ENCODE measurements at places on chromosomes 5 and 9. TPM values are rescaled to one million over a fixed set of nuclear protein-coding genes. Genes with fewer than 3 reads are reported as not detected.

The MEIKIN gene
- polyA plus RNA-seq = 0.69 TPM

The SV2C gene
- not detected for polyA plus RNA-seq

The RGP1 gene
- polyA plus RNA-seq = 10.6 TPM

The CCL21 gene
- not detected for polyA plus RNA-seq

The CSNK1A1 gene
- polyA plus RNA-seq = 118 TPM

The PITX1 gene
- polyA plus RNA-seq = not detected

The PCDHGA7 gene
- polyA plus RNA-seq = not detected

The SLC34A3 gene
- polyA plus RNA-seq = not detected

The PLCXD3 gene
- polyA plus RNA-seq = not detected

The FLT4 gene
- 12.7 TPM for polyA plus RNA-seq

- H3K27ac ChIP-seq = no peak overlapping the region
- H3K27me3 ChIP-seq = no peaks in the 10 kb centered on the region
- DNase-seq = no peak
- peaks cover 11% of the 10 kb centered on the region for H3K4me1 ChIP-seq
Observed at GRCh38 chr9:97895695-97896332, 26.5 kb downstream of the TRMO start.

DNA sequence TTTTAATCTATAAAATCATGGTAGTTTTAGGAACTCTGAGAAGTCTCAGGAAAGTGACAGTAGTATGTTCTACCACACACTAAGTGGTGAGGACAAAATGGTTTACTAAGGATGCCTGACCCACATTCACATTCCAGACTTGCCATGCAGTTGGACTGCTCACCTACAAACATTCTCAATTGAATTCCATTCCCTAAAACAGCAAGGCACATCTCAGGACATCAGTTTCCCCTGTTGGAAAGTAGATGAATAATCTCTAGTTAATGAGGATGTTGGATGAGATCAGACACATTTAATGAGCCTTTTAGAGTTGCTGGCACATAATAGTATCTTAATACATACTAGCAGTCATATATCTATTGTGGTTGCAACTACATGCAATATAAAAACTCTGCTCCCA lies 76.6 kb downstream of the ZNF618 start:
- no peak overlapping the region for H3K4me3 ChIP-seq
- no peaks in the 10 kb centered on the region for H3K36me3 ChIP-seq
- no peak for DNase-seq
- H3K27me3 ChIP-seq = no peaks in the 10 kb centered on the region

- H3K4me1 ChIP-seq = no peaks in the 10 kb centered on the region
- H3K27ac ChIP-seq = no peak overlapping the region
- no peak overlapping the region for H3K4me3 ChIP-seq
- DNase-seq = no peak
- H3K36me3 ChIP-seq = no peaks in the 10 kb centered on the region
Observed at GRCh38 chr9:110583237-110583636, 3.7 kb upstream of the SVEP1 start.

- no peaks in the 10 kb centered on the region for H3K36me3 ChIP-seq
- H3K4me3 ChIP-seq = no peak overlapping the region
- no peak for DNase-seq
- H3K27ac ChIP-seq = no peak overlapping the region
- H3K4me1 ChIP-seq = no peaks in the 10 kb centered on the region
Observed at GRCh38 chr9:134370638-134371037, 44.4 kb downstream of the RXRA start.

- H3K27me3 ChIP-seq = no peaks in the 10 kb centered on the region
- H3K36me3 ChIP-seq = no peaks in the 10 kb centered on the region
- DNase-seq = no peak
- H3K4me3 ChIP-seq = no peak overlapping the region
Observed at GRCh38 chr5:163649514-163649913, 144.1 kb downstream of the MAT2B start.

- DNase-seq = no peak
- H3K27ac ChIP-seq = no peak overlapping the region
- H3K36me3 ChIP-seq = no peaks in the 10 kb centered on the region
- H3K4me1 ChIP-seq = no peaks in the 10 kb centered on the region
- no peak overlapping the region for H3K4me3 ChIP-seq
Observed at GRCh38 chr9:84754461-84754860, 84.9 kb downstream of the NTRK2 start.

GRCh38 chr5:28132151-28132550 lies 1093.8 kb upstream of the CDH9 start:
- no peaks in the 10 kb centered on the region for H3K36me3 ChIP-seq
- no peak overlapping the region for H3K4me3 ChIP-seq
- no peak overlapping the region for H3K27ac ChIP-seq
- H3K4me1 ChIP-seq = no peaks in the 10 kb centered on the region
- H3K27me3 ChIP-seq = no peaks in the 10 kb centered on the region
- DNase-seq = no peak

GRCh38 chr5:108461628-108462367 lies 79.9 kb upstream of the FBXL17 start:
- no peak overlapping the region for H3K27ac ChIP-seq
- no peaks in the 10 kb centered on the region for H3K4me1 ChIP-seq
- H3K36me3 ChIP-seq = no peaks in the 10 kb centered on the region
- no peak overlapping the region for H3K4me3 ChIP-seq

DNA sequence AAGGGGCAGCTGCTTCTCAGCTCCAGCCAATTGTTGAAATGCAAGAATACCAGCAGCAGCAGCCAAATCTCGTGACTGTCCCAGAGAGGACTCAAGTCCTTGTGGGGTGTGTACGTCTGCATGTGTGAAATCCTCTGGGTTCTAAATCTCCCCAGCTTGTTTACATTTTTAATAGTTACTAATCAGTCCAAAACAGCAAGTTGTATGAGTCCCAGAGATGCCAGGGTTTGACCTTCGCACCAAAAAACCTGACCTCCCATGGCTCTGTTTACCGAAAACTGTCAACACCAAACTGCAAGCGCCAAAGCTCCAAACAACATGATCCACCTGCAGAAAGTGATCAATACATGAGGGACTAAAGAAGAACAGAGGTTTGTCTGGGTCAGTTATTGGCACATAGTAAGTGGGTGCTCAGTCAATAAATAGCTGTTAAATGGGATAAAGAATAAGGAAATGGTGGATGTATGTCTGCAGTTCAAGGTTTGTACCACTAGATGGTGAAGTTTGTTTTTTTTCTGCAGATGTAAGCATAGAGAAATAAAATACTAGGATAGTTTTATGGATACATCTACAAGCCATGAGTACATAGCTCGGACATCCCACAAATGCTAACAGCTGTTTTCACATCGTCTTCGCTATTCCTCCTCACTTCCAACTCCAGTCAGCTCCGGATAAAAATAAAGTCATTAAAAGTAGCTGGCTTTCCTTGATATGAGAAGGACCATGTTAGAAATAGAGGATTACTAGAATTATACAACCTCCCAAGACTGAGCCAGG lies 85.3 kb upstream of the ADRB2 start:
- no peak overlapping the region for H3K27ac ChIP-seq
- H3K36me3 ChIP-seq = no peaks in the 10 kb centered on the region
- H3K27me3 ChIP-seq = no peaks in the 10 kb centered on the region

GRCh38 chr5:16866273-16866672 lies 69.8 kb downstream of the MYO10 start:
- H3K4me1 ChIP-seq = no peaks in the 10 kb centered on the region
- DNase-seq = no peak
- no peaks in the 10 kb centered on the region for H3K27me3 ChIP-seq

GRCh38 chr9:134127616-134128015 lies 8.3 kb upstream of the WDR5 start:
- H3K27ac ChIP-seq = no peak overlapping the region
- no peak for DNase-seq
- H3K27me3 ChIP-seq = no peaks in the 10 kb centered on the region
- no peaks in the 10 kb centered on the region for H3K36me3 ChIP-seq
- H3K4me3 ChIP-seq = no peak overlapping the region

- H3K27ac ChIP-seq = no peak overlapping the region
- no peaks in the 10 kb centered on the region for H3K4me1 ChIP-seq
Observed at GRCh38 chr9:113790093-113790492, 86.0 kb upstream of the ZNF618 start.

- no peak overlapping the region for H3K4me3 ChIP-seq
- H3K27ac ChIP-seq = no peak overlapping the region
- H3K27me3 ChIP-seq = no peaks in the 10 kb centered on the region
- no peaks in the 10 kb centered on the region for H3K36me3 ChIP-seq
- no peaks in the 10 kb centered on the region for H3K4me1 ChIP-seq
Observed at GRCh38 chr5:94402096-94402495, 216.3 kb downstream of the KIAA0825 start.

DNA sequence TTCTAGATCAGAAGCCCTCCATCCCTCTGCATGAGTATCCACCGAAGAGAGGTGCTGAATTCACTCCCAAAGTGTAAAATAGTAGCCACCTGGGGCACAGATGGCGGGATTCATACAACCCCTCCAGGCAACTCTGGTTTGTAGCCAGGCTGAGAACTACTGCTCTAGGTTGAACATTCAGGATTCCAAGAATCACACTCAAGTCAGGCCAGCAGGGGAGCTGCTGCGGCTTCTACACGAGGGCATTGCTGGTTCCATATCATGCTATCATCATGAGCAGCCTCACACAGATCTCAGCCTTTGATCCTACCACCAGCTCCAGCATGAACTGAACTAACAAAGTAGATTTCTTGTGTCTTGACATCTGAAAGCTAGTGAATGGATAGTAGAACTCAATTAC lies 367.9 kb downstream of the DIRAS2 start:
- H3K27ac ChIP-seq = no peak overlapping the region
- no peaks in the 10 kb centered on the region for H3K36me3 ChIP-seq
- no peak for DNase-seq
- H3K27me3 ChIP-seq = no peaks in the 10 kb centered on the region

DNA sequence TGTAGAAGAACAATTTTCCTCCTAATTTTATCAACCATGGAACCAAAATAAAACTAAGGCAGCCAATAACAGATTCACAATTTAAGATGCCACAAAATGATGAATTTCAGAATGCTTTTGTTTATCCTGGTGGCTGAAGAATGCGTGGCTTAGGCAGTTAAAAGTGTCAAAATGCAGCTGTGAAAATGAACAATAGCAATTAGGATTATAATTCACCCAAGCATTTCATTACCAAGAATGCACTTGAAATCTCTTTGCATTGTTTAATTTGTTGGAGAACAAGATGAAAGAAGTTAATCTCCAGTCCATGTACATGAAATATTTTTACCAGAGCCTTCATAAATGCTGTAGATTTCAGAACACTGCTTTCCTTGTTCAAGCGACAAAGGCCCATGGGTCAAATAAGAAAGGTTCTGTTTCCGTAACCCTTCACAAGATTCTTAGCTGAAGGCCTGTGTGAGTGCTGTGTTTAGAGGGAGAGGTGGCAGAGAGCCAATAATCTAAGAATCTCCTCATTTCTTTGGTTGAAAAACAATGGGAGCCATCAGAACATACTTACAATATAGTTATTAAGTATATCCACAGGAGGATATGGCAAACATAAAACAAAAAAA lies 39.3 kb downstream of the CLINT1 start:
- H3K27me3 ChIP-seq = no peaks in the 10 kb centered on the region
- H3K36me3 ChIP-seq = peaks cover 3% of the 10 kb centered on the region
- no peak for DNase-seq
- H3K4me1 ChIP-seq = no peaks in the 10 kb centered on the region
- H3K27ac ChIP-seq = no peak overlapping the region
- H3K4me3 ChIP-seq = no peak overlapping the region

GRCh38 chr5:93582677-93583438 lies at the start of gene NR2F1:
Gene NR2F1 (plus strand): TSS chr5:93583222. CDS start chr5:93585024, 1,802 bp downstream.
- H3K4me3 ChIP-seq = no peak within 1 kb of the TSS
- H3K4me1 ChIP-seq = peaks cover 36% of the 10 kb centered on the region
- H3K27ac ChIP-seq = no peak within 1 kb of the TSS
- no peaks in the 10 kb centered on the region for H3K36me3 ChIP-seq
- peaks cover 76% of the 10 kb centered on the region for H3K27me3 ChIP-seq

DNA sequence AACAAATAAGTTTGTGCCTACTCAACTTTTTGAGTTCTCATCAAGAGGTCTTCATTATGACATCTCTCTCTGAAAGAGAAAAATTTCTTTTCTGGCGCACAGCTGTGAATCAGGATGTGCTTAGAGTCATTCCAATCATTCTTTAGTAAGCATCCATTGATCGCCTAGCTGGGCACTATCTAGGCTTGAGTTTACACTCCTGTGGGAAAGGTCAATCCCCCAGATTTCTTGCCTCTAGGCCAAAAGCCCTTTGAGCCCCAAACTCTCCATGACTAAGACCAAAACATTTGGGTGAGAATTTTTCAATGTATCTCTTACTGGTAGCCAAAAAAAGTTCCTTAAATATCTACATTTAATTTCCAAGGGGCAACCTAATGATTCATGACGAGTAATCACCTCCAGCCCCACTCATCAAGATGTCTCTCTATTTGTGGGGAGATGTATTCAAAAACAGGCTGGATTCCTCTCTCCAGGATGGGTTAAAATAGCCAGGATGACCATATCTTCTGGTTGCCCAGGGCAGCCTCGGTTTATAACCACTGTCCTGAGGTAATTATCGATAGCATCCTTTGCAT lies 101.7 kb downstream of the GNA14 start:
- DNase-seq = no peak
- no peaks in the 10 kb centered on the region for H3K36me3 ChIP-seq
- no peaks in the 10 kb centered on the region for H3K27me3 ChIP-seq
- H3K27ac ChIP-seq = no peak overlapping the region
- no peaks in the 10 kb centered on the region for H3K4me1 ChIP-seq
- no peak overlapping the region for H3K4me3 ChIP-seq

GRCh38 chr9:3793971-3794383 lies 268.2 kb upstream of the RFX3 start:
- H3K36me3 ChIP-seq = no peaks in the 10 kb centered on the region
- H3K4me1 ChIP-seq = no peaks in the 10 kb centered on the region
- H3K4me3 ChIP-seq = no peak overlapping the region
- DNase-seq = no peak
- H3K27me3 ChIP-seq = no peaks in the 10 kb centered on the region

- H3K36me3 ChIP-seq = no peaks in the 10 kb centered on the region
- no peaks in the 10 kb centered on the region for H3K4me1 ChIP-seq
- H3K27ac ChIP-seq = no peak overlapping the region
- H3K4me3 ChIP-seq = no peak overlapping the region
Observed at GRCh38 chr9:4640027-4640426, 22.1 kb upstream of the PLPP6 start.

DNA sequence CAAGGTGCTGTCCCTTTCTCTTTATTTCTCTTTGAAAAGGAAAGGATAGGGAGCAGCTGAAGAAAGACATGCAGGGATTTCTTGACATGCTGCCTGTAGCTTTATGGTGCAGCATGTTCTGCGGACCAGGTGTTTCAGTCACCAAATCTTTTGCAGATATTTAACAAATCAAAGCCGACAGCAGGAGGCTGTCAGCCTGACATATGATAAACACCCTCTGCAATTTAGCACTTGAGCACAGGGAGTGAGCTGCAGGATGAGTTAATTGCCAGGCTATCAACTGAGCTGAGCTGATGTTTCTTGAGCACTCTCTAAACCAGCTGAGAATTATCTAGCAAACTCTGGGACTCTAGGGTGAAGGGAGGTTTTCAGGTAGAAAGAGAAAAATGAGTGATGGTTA lies 212.8 kb upstream of the ATP10B start:
- no peak overlapping the region for H3K4me3 ChIP-seq
- H3K27ac ChIP-seq = no peak overlapping the region
- H3K27me3 ChIP-seq = no peaks in the 10 kb centered on the region
- DNase-seq = no peak
- H3K4me1 ChIP-seq = no peaks in the 10 kb centered on the region

- no peak overlapping the region for H3K4me3 ChIP-seq
- no peak overlapping the region for H3K27ac ChIP-seq
- no peak for DNase-seq
- no peaks in the 10 kb centered on the region for H3K36me3 ChIP-seq
Observed at GRCh38 chr5:72692651-72693442, 123.6 kb upstream of the TNPO1 start.
